Cerebellum (tissue), 4 donors: ENCODE measurements at places on chromosomes 3 and 15.

DNA sequence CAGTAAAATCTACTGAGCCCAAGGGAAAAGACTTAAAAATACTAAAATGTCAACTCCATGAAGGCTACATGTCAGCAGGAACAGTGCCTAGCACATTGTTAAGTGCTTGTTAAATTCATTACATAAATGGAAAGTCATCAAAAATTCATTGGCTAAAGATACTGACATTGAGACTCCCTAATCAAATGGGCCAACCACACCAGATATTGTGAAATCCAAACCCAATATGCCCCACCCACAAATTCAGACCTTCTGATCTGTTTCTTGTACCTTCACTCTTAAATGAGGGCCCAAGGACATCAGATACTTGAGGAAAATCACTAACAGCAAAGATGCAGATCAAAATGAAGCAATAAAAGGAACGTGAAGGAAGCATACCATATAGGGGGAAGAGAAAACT lies 20.7 kb downstream of the MRPS22 start:
- no peak for DNase-seq

- DNase-seq = no peak
These were observed 24.5 kb downstream of the NEDD4 start for GRCh38 chr15:55968923-55969322.

- DNase-seq = peak; percentile 11
These were observed 69.2 kb upstream of the COL6A5 start for GRCh38 chr3:130276203-130276803.

DNA sequence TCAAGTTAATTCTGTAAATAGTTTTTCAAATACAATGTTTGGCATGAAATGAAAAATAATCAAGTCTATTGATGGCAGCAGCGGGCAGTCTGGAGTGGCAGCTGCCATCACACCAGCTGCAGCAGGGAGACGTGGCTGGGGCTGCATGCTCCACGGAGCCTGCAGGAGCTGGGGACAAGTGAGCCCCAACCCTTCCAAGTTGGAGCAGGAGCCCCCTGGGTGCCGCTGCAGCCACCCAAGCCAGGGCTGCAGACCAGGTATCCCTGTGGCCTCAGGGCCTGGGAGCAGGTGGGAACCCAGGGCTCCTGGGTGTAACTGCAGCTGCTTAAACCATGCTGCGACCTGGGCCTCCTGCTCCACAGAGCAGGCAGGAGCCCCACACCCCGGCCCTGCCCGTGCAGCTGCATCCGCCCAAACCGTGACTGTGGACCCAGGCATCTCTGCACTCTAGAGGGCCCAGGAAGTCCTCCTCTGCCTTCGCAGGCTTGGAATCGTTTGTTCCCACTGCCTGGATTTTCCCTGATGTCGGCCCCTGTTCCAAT lies 257.4 kb downstream of the PLOD2 start:
- no peak for DNase-seq

GRCh38 chr15:56124391-56124790 lies 119.3 kb downstream of the RFX7 start:
- no peak for DNase-seq

- DNase-seq = no peak
These were observed 28.3 kb downstream of the MITF start for GRCh38 chr3:69767571-69767970.

- no peak for DNase-seq
These were observed 10.8 kb upstream of the VILL start for GRCh38 chr3:37979541-37980461.

DNA sequence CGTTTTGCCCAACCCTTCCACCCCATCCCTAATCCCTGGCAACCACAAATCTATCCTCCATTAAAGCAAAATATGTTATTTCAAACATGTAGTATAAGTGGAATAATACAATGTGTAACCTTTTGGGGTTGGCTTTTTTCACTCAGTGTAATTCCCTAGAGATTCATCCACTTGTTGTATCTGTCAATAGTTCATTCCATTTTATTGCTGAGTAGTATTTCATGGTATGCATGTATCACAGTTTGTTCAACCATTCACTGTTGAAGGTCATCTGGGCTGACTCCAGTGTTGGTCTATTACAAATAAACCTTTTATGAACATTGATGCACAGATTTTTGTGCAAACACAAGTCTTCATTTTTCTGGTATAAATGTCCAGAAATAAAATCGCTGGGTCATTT lies 38.8 kb downstream of the BSN start:
- DNase-seq = no peak

GRCh38 chr3:139227165-139227564 lies 116.7 kb upstream of the MRPS22 start:
- DNase-seq = peak; percentile 13

DNA sequence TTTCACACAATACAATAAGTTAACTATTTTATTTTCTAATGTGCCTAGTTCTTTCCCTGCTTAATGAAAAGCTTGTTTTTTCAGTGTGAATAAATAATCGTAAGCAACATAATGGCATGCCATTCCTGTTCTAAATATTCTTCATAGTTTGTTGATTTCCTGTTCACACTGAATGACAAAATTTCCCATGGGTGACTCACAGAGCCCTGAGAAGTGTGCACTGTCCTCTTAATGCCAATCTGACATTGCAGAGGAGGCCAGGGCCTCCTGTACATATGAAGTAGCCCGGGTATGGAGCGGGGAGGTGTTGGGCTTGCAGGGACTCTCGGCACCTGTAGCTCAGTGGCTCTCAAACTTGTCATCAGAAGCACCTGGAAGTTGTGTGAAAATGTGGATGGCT lies 24.3 kb downstream of the CCR3 start:
- DNase-seq = no peak

- DNase-seq = no peak
These were observed 83.6 kb downstream of the IGSF11 start for GRCh38 chr3:118951089-118951488.

DNA sequence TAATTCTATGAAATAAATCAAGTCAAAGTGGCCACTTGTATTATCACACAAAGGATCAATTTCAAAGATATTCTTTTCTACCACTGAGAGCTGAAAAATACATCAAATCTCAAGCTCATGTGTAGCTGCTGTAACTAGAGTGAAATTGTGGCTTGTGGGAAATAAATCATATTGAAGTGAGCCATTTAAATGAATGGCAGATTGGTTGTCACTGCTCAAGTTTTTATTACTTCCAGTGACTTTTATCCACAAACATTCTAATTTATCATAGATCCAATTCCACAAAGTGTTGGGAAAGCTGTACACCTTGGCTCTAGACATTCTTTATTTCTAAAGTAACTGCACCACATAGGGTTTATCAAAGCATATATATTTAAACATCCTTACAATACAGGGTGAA lies 285.4 kb downstream of the CNTN3 start:
- no peak for DNase-seq

GRCh38 chr3:43640681-43641080 lies 18.9 kb upstream of the ANO10 start:
- no peak for DNase-seq

- DNase-seq = no peak
These were observed 124.7 kb upstream of the RAD18 start for GRCh38 chr3:9087831-9088413.

GRCh38 chr3:102057781-102058421 lies 208.6 kb downstream of the NFKBIZ start:
- DNase-seq = no peak

DNA sequence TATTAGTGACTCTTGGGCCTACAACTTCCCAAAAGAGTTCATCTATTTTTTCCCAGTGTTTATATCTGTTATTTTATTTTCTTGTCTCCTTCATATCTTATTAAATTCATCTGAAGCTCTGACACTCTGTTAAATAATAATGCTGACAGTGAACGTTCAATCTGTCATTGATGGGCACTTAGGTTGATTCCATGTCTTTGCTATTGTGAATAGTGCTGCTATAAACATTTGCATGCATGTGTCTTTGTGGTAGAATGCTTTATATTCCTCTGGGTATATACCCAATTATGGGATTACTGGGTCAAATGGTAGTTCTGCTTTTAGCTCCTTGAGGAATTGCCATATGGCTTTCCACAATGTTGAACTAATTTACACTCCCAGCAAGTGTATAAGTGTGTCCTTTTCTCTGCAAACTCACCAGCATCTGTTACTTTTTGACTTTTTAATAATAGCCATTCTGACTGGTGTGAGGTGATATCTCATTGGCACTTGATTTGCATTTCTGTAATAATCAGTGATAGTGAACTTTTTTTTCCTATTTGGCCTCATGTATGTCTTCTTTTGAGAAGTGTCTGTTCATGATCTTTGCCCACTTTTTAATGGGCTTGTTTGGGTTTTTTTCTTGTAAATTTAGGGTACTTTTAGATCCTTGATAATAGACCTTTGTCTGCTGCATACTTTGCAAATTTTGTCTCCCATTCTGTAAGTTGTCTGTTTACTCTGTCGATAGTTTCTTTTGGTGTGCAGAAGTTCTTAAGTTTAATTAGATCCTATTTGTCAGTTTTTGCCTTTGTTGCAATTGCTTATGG lies 122.5 kb downstream of the LEKR1 start:
- DNase-seq = no peak

DNA sequence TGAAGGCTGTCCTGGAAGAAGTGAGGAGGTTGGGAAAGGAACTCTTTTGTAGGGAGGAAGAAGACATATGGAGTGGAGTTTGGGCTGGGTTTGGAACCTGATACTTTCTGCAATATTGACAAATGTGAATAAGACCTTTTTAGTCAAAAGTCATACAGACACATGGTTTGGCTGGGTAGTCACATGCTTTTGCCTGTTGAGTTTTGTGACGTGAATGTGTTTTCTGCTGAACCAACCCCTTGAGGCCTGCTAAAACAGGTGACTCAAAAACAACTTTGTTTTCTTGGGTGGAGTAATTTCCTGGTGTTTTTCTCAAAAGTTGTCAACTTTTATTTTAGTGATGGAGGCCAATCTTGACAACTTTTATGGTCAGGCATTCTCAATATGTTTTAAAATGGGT lies 39.4 kb upstream of the CCR4 start:
- no peak for DNase-seq

- no peak for DNase-seq
These were observed 46.6 kb upstream of the RASGRP1 start for GRCh38 chr15:38611228-38611627.

- no peak for DNase-seq
These were observed 4.4 kb upstream of the CHAC1 start for GRCh38 chr15:40948706-40949473.

DNA sequence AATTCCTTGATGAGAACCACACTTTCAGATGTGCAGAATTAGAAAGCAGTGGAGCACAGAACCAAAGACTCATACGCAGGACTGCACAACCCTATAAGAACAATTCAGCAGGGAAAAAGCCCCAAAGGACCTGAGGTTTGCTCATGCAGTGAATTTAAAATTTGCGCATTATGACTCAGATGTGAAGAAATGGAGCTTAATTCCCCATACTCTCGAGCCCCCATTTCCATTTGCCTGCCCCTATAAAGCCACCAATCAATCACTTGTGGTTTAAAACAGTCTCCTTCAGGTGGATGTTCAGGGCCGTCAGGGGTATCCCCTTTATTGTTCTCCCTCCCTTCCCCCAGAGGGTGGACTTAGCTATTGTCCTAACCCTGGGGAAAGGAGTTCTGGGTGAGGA lies 221.2 kb downstream of the IGSF11 start:
- DNase-seq = no peak

GRCh38 chr3:177378168-177378567 lies 180.9 kb upstream of the TBL1XR1 start:
- no peak for DNase-seq

DNA sequence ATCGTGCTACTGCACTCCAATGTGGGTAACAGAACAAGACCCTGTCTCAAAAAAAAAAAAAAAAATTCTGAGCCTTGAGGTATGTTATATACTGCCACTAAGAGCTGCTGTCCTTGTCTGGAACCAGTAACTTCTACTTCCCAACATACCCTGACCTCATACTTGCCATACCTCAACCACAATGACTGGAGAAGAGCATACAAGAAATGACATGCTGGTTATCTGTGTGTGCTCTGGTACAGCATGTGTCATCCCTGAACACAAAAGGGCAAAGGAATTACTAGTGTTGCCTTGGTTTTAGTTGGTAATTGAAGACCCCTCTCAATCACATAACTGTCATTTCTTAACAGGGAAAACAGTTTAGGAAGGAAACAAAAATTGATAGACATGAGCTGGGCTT lies 54.5 kb downstream of the MRPS25 start:
- no peak for DNase-seq

- DNase-seq = no peak
These were observed 9.2 kb upstream of the ITGA11 start for GRCh38 chr15:68441045-68441743.

- no peak for DNase-seq
These were observed 156.7 kb upstream of the CCDC54 start for GRCh38 chr3:107220538-107220937.

DNA sequence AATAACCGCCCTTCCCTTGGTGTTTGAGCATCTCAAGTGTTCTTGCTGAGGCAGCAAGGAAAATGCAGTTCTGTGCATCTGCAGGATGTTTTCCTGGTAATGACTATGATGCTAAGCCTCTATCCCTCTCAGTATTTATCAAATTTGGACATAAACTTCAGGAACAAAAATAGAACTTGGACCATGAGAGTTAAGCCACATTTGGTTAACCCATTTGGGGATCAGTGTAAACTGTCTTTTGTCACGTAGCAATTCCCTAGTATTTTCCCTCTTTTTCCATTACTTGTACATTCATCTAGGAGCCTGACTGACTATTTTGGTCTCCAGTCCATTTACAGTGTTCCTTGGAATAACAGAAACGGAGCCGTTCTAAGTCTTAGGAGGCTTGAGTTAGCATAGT lies 250.8 kb downstream of the RBMS3 start:
- DNase-seq = no peak

DNA sequence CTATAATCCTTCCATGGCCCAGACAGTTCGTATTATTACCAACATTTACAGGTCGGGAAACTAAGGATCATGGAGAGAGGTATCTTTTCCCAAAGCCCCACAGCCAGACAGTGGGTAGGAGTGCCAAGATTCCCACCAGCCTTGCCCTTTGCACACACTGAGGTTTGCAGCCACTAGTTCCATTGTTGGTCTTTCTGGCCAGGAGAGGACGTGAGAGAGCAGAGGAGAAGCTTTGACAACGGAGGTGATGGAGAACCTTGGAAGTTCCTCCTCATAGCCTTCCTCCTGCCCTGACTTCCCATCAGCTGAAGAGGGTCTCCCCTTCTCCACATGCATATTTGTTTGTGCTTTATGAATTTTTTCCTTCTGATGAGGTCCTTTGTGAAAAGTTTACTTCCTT lies 50.5 kb upstream of the PLCL2 start:
- no peak for DNase-seq

- no peak for DNase-seq
These were observed 85.8 kb downstream of the SLC49A4 start for GRCh38 chr3:122880624-122881023.

DNA sequence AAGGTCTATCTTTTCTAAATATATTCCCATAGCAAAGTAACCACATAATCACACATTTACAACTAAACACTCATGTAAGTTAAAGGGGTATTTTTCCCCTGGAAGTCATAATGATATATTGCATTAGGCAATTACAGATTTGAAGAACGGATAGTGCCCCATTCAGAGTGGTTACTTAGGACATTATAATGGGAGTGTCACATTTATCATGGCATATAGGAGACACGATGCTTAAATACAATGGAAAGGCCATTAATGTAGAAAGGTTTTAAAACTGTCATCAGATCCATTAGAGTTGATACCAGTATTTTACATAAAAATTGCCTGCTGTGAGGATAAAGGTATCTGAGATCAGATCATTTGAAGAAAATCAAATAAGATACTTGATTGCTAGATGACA lies 582.0 kb upstream of the SEMA6D start:
- DNase-seq = no peak

GRCh38 chr3:31244929-31245817 lies 287.6 kb upstream of the STT3B start:
- no peak for DNase-seq
